Smooth muscle cell of the coronary artery (primary cell): ENCODE measurements at places on chromosomes 5 and 9. TPM values are rescaled to one million over a fixed set of nuclear protein-coding genes. Genes with fewer than 3 reads are reported as not detected.

Gene FOXD4L6
- under 0.01 and 0.08 TPM in 2 replicates for total RNA-seq

Gene TAF11L9
- not detected in 2 replicates for total RNA-seq

Gene SAPCD2
- total RNA-seq, result under 0.01 and 2.2 TPM in 2 replicates

Gene INIP
- total RNA-seq, result 13.1 and 16.0 TPM in 2 replicates

Gene EQTN
- not detected in 2 replicates for total RNA-seq

Gene TBC1D2
- total RNA-seq, result 6.1 and 8.2 TPM in 2 replicates

Gene PCDHAC2
- total RNA-seq, result 0.15 and 2.3 TPM in 2 replicates

Gene HBEGF
- total RNA-seq, result 1.3 and 12.0 TPM in 2 replicates
